ENCODE measurements at places on chromosomes 6 and 20.
A peak's percentile ranks its signal among the peaks of the same experiment; 100 is the strongest.

GRCh38 chr6:71090217-71090616 lies 133.4 kb upstream of the B3GAT2 start:
- DNase-seq = no peak

GRCh38 chr20:21380711-21381110 lies 16.6 kb downstream of the NKX2-4 start:
- no peak for DNase-seq

DNA sequence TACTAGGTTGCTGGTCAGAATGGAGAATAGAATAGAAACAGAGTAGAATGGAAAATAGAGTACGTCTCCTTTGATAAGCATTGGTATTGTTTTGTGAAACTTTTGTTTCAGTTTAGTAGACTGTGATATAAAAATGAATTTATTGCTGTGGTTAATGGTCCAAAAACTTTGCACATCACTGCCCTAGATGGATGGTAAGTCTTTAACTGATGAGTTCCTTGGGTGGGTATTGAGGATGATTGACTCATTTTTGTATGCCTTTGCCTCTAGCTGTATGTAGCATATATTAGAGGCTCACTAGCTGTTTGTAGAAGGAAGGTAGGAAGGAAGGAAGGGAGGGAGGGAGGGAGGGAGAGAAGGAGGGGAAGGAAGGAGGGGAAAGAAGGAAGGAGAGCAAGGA lies 48.3 kb downstream of the ZDHHC14 start:
- DNase-seq = no peak

- no peak for DNase-seq
Measured at GRCh38 chr6:148295261-148295887, 47.3 kb upstream of the SASH1 start.

- DNase-seq = peak; percentile 36
Measured at GRCh38 chr6:121780325-121781321, 345.2 kb downstream of the GJA1 start.

DNA sequence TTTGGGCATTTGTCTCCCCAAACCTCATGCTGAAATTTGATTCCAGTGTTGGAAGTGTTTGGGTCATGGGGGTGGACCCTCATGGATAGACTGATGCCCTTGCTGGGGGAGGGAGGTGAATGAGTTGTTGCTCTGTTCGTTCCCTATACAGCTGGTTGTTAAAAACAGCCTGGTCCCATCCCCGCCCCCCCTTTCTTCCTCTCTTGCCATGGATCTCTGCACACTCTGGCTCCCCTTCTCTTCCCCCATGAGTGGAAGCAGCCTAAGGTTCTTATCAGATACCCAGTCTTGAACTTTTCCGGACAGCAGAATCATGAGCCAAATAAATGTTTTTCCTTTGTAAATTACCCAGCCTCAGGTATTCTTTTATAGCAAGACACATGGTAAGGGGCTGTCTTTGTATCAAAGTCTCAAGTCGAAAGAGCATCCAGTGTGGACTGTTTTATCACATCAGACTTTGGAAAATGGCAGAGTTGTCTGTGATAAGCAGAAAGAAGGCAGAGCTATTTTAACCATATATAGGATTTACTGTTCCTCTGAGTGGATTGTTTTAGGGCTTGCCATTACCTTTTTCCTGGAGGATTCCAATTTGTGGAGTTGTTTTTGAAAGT lies 31.2 kb downstream of the SLC9A8 start:
- no peak for DNase-seq

DNA sequence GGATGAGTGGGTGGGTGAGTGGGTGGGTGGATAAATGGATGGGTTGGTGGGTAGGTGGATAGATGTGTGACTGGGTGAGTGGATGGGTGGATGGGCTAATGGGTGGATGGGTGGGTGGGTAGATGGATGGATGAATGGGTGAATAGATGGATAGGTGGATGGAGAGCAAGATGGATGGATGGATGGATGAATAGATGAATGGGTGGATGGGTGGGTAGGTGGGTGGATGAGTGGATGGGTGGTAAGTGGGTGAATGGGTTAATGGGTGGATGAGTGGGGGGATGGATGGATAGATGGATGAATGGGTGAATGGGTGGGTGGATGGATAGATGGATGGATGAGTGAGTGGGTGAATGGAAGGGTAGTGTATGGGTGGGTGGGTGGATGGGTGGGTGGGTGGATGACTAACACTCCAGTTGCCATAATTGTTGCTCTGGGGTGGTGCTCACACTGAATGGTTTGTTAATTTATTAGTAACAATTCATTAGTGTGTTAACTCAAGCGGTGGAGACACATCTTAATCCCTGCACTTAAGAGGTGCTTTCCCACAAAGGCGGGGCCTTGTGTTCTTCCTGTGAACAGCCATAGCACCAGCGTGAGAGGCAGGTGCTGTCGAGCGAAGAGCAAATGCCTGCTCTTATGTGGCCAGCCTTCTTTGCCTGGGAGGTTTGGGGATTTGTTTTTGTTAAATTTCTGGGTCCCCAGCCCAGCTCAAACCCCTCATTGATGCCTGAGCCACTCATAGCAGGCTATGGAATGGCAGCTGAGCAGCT lies 4.9 kb upstream of the APCDD1L start:
- DNase-seq = no peak

DNA sequence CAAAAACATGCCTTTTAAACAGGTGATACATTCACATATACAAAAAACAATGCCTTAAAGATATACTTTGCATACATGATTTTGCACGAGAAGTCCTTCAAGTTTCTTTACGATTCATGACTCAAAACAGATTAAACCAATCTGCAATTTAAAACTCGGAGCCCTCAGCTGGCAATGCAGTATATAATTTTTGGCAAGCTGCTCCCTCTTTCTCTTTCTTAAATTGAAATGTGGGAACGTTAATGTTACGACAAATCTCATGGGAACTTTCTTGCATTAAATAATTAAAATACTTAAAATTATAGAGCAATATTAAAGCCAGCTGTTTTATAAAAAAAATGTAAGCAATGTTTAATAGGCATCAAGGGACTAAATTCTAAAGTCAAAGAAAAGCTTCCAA lies 334.6 kb downstream of the ESR1 start:
- no peak for DNase-seq

DNA sequence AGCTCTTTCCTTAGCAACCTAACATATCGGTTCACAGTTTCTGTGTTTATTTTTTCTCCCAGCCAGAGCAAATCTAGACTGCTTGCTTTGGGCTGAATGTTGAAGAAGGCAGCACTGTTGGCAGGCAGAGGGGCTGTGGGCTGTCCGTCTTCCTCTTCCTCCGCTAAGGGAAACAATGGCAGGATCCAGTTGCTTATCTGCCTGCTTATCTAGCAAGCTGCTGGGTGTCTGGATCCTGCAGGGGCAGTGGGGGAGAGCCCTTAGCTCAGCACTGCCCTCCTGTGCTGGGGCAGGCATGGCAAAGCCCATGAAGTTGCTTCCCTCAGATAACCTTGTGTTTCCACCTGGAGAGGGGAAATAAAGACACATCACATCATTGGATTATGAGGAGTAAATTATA lies 92.7 kb upstream of the CD93 start:
- no peak for DNase-seq

DNA sequence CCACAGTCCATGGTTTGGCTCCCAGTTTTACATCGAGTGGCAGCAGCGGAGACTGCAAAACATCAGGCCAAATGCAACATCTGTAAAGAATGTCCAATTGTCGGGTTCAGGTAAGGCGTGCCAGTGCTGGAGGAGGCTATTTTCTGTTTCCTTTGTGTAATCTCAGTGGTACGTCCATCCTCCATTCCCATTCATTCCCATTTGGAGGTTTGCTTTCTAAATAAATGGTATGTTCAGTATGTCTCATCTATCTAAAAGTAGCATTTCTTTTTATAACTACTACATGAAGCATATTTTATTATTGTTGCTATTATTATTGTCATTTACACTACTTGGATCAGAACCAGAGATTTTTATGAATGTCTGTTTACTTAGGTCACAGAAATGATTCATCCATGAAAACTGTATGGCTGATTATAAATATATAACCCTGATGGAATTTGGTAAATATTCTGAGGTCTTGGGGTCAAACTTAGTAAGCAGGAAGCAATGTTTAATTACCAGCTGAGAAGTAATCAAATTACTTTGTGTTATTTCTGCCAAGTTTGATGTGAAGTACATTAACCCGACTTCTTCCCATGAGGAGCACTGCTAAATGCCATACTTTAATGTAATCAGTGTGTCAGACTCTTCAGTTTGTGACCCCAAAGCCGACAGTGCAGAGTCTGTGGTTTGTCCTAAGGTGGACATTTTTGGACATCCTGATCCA lies 512.9 kb downstream of the UTRN start:
- no peak for DNase-seq

- no peak for DNase-seq
Measured at GRCh38 chr6:17098538-17098937, 3.3 kb upstream of the STMND1 start.

- DNase-seq = no peak
Measured at GRCh38 chr6:106188104-106188794, 102.1 kb downstream of the PRDM1 start.

- no peak for DNase-seq
Measured at GRCh38 chr20:52204136-52204535, 12.6 kb upstream of the ZFP64 start.

DNA sequence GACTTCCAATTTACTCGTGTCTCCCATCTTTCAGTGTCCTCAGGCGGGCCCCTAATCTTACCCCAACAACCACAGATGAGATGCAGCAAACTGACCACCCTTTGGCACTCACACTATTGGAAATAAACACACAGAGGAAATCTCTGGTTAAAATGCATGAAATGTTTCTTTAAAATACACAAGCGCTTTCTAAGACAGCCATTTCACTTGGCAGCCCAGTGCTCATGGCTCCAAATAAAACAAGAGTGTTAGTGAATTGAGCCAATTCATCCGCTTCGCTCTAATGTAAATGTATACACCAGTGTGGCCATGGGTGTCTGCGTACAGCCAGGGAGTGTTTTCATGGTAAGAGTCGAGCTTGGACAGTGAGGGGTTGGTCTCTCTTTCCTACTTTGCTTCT lies 282.9 kb downstream of the CLIC5 start:
- no peak for DNase-seq

DNA sequence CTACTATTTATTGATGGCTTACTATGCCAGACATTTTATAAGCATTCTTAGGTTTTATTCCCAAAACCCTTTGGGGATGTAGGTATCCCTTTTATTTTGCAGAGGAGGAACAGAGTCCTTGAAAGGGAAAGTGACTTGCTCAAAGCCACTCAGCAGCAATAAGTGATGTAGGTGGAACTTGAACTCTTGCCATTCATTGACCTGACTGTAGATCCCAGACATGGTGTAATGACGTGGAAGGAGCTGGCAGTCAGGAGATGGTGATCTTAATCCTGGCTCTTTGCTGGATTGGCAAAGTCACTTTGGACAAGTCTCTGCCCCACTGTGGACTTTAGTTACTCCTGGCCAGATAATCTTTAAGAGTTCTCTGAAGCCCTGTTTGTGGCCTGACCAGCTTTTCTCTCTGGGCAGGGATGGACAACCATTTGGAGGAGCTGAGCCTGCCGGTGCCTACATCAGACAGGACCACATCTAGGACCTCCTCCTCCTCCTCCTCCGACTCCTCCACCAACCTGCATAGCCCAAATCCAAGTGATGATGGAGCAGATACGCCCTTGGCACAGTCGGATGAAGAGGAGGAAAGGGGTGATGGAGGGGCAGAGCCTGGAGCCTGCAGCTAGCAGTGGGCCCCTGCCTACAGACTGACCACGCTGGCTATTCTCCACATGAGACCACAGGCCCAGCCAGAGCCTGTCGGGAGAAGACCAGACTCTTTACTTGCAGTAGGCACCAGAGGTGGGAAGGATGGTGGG lies 1.6 kb downstream of the DBNDD2 start:
- DNase-seq = no peak

DNA sequence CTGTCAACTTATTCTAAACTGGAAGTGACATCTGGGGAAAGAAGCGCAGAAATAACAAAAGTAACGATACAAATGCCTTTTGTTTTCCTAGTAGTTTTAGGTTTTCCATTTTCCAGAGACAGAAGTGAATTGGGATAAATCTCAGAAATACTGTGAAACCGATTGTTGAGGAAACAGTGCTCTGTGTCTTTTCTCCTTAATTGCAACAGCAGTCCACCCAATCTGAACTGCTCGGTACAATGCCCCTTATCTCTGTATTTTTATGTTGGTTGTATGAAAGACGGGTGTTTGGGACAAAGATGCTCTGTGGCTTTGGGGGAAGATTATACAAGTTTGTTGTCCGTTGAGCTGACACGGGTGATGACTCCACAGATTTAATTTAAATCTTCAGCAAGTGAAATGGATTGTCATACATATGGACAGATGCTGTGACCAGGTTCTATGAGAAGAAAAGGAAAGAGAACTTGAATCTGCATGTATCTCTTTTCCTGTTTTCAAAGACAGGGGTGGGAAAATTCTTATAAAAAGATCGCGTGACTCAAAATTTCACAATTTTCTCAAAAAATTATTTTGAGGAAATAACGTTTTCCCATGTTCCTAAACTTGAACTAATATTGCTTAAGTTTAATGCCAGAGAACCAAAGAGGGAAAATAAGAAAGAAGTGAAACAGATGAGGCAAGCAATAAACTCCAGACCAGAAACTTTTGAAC lies 41.2 kb downstream of the SASH1 start:
- DNase-seq = no peak

- no peak for DNase-seq
Measured at GRCh38 chr6:37399131-37399530, 33.9 kb upstream of the CMTR1 start.

DNA sequence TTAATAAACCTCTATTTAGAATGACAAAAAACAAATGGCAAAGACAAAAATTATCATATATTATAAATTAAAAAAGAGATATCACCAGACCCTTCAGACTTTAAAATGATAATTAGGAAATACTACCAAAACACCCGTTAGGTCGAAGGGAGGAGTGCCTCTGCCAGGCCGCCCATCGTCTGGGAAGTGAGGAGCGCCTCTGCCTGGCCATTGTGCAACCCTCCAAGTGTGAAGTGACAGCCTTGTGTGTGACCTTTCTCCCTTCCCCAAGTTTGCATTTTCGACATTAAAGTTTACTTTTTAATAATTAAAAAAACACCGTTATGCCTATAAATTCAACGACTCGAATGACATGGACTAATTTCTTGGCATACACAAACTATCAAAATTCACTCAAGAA lies 64.5 kb upstream of the TASP1 start:
- no peak for DNase-seq

DNA sequence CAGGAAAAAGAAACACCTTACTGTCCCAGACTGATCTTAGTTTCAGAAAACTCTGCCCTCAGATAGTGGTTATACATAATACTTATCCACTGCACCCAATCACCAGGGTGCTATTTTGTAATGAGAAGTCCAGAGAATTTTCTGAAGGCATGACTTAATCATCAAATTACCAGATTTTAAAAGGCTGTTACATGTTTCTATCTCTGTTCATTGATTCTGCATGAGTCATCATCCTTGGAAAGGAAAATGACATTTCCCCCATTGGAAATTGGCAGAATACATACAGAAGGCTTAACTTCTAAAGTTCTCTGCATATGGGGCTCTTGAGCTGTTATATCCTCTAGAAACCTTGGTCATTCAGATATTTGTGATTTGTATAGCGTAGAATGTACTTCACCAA lies 587.9 kb upstream of the FLRT3 start:
- DNase-seq = no peak

DNA sequence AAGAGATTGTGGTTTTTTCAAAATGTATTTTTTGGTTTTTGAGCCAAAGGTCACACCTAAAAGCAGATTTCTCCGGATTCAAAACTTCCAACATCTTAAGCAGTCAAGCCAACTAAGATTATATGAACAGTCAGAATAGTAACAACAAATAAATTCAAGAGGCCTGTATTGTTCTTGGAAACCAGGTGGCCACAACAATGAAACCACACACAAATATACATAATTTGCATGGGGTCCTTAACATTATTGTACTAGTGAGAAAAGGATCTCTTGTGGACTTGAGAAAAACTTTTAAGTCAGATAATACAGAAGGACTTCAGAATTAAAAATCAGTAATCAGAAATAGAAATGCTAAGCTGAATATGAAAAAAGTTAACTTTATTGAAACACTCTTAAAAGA lies 40.6 kb downstream of the NOL7 start:
- DNase-seq = no peak
